Epithelial cell of umbilical artery (primary cell): ENCODE measurements at places on chromosomes 5 and 9. TPM values are rescaled to one million over a fixed set of nuclear protein-coding genes. Genes with fewer than 3 reads are reported as not detected.

The HAPLN1 gene
- total RNA-seq = under 0.01 and 4.7 TPM in 2 replicates

The SURF2 gene
- 13.1 and 16.9 TPM in 2 replicates for total RNA-seq

The OR13C9 gene
- total RNA-seq = not detected in 2 replicates

The PCDHB8 gene
- total RNA-seq = under 0.01 and 0.15 TPM in 2 replicates

The AMBP gene
- 0.15 TPM in 1 of 2 replicates, not detected in the other for total RNA-seq

The BSPRY gene
- not detected in 2 replicates for total RNA-seq

The LCN1 gene
- not detected in 2 replicates for total RNA-seq

The GARIN3 gene
- not detected in 2 replicates for total RNA-seq

The ELAVL2 gene
- 0.32 TPM in 1 of 2 replicates, not detected in the other for total RNA-seq

The TPPP gene
- under 0.01 and 0.15 TPM in 2 replicates for total RNA-seq

The CFAP90 gene
- not detected in 2 replicates for total RNA-seq

The PHF24 gene
- not detected in 2 replicates for total RNA-seq

The FOXI1 gene
- total RNA-seq = not detected in 2 replicates
